ENCODE measurements at places on chromosomes 13 and 19.

DNA sequence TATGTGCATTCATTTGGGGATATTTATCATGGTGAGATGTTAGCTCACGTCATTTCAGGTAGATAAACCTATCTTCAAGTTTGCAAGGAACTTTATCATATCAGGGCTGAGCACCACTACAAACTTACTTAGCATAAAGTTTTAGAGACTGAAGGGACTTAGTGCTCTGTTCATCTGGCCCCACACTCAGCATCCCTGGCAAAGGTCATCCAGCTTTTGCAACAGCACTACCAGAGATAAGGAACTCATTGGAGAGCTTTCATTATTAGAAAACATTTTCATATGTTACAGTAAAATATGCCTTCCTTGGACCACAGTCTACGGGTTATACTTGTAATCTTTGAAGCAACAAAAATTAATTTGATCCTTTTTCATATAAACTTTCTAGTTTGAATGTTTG, 263.4 kb downstream of the POU4F1 start:
- DNase-seq: no peak

DNA sequence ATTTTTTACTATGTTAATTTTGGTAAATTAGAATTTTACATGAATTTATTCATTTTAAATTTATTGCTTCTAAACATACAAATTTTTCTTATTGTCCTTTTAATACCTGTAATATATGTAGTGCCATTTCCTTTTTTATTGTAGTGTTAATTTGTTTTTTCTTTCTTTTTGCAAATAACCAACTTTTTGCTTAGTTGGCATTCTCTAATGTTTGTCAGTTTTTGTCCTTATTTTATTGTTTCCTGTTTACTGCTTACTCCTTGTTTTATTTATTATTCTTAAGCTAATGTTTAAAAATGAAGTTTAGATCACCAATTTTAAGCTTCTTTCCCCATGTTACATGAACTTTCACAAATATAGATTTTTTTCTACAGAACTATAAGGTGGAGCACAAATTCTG, 516.6 kb downstream of the SLITRK1 start:
- no peak for DNase-seq

- DNase-seq: no peak
Observed at GRCh38 chr13:57832187-57832586, 200.6 kb downstream of the PCDH17 start.

DNA sequence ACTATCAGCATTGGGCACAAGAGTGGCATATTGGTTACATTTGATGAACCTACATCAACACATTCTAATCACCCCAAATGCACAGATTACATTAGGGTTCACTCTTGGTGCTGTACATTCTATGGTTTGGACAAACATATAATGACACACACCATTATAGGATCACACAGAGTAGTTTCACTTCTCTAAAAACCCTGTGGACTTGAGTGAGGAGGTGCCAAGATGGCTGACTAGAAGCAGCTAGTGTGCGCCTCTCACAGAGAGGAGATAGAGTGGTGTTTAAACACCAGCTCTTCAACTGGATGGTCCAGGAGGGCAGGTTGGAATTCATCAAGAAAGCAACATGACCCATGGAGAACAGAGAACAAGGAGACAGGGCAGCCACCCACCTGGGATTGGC, 265.6 kb downstream of the TDRD3 start:
- no peak for DNase-seq

- DNase-seq: no peak
Observed at GRCh38 chr13:72622546-72622945, 104.9 kb downstream of the MZT1 start.

- no peak for DNase-seq
Observed at GRCh38 chr13:97999653-98000052, 46.2 kb downstream of the IPO5 start.

GRCh38 chr19:31591258-31591657, 242.0 kb upstream of the TSHZ3 start:
- DNase-seq: no peak

DNA sequence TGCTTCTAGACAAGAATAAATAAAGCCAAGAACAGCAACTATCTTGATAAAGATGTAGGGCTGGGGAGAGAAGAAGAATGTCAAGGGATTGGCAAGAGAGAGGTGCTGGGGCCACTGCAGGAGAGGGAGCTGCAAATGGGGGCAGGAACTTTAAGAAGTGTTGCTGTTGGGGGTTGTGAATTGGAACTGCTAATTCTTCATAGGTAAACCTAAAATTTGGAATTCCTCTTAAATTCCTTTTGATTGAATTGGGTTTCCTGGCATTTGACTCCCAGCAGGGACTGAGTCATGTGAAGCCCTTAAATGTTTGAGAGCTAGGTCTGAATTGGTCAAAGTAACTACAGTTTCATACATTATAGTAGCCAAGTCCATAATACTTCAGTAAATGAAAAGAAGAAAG, 305.6 kb upstream of the TMTC4 start:
- DNase-seq: no peak

DNA sequence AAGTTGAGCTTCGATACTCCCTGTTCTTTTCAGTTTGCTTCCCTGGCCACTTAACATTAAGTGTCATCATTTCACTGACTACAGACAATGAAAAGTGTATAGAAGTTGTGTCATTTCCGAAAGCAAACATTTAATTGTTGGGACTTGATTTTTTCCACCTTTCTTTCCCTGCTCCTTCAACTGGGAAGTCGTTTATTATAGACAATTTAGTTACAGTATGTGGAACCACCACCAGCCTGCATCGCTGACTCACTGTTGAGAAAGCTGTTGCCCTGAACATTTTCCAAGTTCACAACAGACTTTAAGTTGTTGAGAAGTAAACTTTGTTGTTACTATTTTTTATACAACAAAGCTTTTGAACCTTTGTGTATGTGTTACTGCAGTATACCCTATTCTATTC, 788.4 kb upstream of the PRR20A start:
- DNase-seq: no peak

GRCh38 chr19:7098096-7098495, 28.6 kb downstream of the ZNF557 start:
- no peak for DNase-seq

Measured in DMS79 (cell line).